ENCODE measurements at places on chromosomes 6 and 20. TPM values are rescaled to one million over a fixed set of nuclear protein-coding genes. Genes with fewer than 3 reads are reported as not detected.
A peak's percentile ranks its signal among the peaks of the same experiment; 100 is the strongest.

- DNase-seq: no peak
These were observed 102.1 kb upstream of the CEP162 start for GRCh38 chr6:84329516-84329915.

The SLC32A1 gene
- not detected for total RNA-seq

GRCh38 chr6:119207971-119208725, 129.7 kb upstream of the FAM184A start:
- DNase-seq: peak; percentile 25

DNA sequence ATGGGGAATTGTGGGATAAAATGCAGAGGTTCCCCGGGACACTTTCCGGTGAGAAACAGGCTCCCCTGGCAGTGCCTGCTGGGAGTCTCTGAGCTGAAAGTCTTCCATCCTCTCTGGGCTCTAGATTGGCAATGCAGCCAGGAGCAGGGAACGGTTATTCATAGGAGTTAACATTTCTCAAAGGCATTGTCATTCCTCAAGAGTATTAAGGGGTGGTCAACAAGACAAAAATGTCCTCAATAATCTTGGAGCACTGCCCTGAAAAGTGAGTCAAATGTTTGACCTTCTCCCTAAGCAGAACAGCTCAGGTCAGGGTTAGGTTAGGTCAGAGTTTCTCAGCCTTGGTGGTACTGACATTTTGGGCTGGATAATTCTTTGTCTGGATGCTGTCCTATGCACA, 13.2 kb downstream of the BPIFB1 start:
- DNase-seq: no peak

All from A172 (cell line).